ENCODE measurements at places on chromosomes 1 and 21.

GRCh38 chr1:180215856-180216625, 14.0 kb upstream of the LHX4 start:
- no peaks in the 10 kb centered on the region for H3K36me3 ChIP-seq
- no peaks in the 10 kb centered on the region for H3K4me1 ChIP-seq
- H3K27me3 ChIP-seq = no peaks in the 10 kb centered on the region
- no peak for DNase-seq
- no peak overlapping the region for H3K4me3 ChIP-seq

- no peaks in the 10 kb centered on the region for H3K36me3 ChIP-seq
- no peak for DNase-seq
- H3K4me1 ChIP-seq = no peaks in the 10 kb centered on the region
- no peak overlapping the region for H3K27ac ChIP-seq
These were observed 61.3 kb upstream of the GPR153 start for GRCh38 chr1:6322161-6322560.

DNA sequence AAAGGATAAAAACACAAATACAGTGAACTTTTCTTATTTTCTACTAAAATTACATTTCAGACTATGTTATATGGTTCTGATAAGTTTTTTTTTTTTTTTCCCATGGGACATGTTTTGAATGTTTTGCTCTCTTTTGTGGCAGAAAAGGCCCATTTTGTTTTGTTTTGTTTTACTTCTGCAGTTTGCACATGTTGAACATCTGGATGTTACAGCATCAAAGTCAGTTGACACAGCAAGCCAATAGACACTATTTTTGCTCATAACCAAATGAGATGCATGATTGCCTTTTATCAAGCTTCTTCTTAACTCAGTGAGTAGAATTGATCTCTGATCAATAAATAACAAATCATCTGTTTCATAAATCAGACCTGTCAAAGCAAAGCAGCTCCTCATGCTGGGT, 904.2 kb downstream of the ADGRL2 start:
- no peaks in the 10 kb centered on the region for H3K36me3 ChIP-seq
- no peak for DNase-seq
- H3K27ac ChIP-seq = no peak overlapping the region
- H3K4me1 ChIP-seq = no peaks in the 10 kb centered on the region
- H3K4me3 ChIP-seq = no peak overlapping the region
- no peaks in the 10 kb centered on the region for H3K27me3 ChIP-seq

- no peaks in the 10 kb centered on the region for H3K36me3 ChIP-seq
- DNase-seq = no peak
- no peak overlapping the region for H3K4me3 ChIP-seq
- H3K4me1 ChIP-seq = peaks cover 10% of the 10 kb centered on the region
These were observed 32.7 kb upstream of the ZBTB40 start for GRCh38 chr1:22418933-22419382.

- no peaks in the 10 kb centered on the region for H3K27me3 ChIP-seq
- no peak overlapping the region for H3K27ac ChIP-seq
- no peaks in the 10 kb centered on the region for H3K36me3 ChIP-seq
- no peaks in the 10 kb centered on the region for H3K4me1 ChIP-seq
- no peak overlapping the region for H3K4me3 ChIP-seq
- DNase-seq = no peak
These were observed 95.5 kb upstream of the IVNS1ABP start for GRCh38 chr1:185412385-185413087.

DNA sequence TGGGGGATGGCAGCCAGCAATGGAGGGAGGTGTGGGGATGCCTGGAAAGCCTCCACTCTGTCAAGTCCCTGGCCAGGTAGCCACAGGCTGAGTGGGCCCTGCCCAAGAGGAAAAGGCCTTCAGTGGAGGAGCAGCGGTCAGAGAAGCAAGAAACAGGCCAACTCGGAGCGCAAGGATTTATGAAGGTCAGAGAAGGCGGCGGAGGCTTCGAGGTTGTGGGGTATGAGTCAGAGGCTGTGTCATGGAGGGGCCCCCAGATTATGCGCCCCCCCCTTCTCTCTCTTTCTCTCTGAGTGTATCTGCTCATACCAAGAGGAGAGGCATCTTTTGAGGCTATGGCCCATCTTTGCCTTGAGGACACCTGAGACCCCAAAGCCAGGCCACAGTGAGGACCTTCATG, 99.5 kb downstream of the CASZ1 start:
- no peak overlapping the region for H3K27ac ChIP-seq
- H3K4me1 ChIP-seq = peaks cover 8% of the 10 kb centered on the region
- no peaks in the 10 kb centered on the region for H3K27me3 ChIP-seq
- no peaks in the 10 kb centered on the region for H3K36me3 ChIP-seq
